ENCODE measurements at places on chromosomes 3 and 15.
A peak's percentile ranks its signal among the peaks of the same experiment; 100 is the strongest.

DNA sequence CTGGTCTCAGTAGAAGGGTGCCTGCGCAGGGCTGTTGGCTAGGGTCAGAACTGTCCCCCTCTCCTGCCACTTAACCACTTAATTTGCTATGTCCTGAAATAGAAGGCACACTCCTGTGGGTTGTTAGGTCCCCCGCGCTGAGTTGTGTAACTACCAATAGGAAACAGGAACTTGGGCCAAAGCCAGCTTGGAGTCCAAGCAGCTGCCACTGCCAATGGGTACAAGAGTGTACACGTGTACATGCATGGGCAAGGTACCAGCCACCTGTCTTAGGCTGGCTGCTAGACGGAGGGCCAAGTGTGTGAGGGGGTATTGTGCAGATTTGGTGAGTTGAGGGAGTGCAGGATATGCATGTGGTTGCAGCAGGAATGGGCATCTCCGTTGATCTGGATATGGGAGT is 29.7 kb upstream of the POLG start:
- DNase-seq: peak; percentile 48

DNA sequence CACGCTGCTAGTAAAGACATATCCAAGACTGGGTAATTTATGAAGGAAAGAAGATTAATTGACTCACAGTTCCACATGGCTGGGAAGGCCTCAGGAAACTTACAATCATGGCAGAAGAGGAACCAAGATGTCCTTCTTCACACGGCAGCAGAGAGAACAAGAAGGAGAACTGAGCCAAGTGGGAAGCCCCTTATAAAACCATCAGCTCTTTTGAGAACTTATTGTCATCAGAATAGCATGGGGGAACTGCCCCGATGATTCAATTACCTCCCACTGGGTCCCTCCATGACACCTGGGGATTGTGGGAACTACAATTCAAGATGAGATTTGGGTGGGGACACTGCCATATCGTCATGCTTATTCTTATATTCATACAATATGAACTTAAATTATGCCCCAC is 49.0 kb downstream of the DUT start:
- DNase-seq: no peak

- DNase-seq: no peak
These were observed 239.5 kb downstream of the NAALADL2 start for GRCh38 chr3:175098644-175099043.

DNA sequence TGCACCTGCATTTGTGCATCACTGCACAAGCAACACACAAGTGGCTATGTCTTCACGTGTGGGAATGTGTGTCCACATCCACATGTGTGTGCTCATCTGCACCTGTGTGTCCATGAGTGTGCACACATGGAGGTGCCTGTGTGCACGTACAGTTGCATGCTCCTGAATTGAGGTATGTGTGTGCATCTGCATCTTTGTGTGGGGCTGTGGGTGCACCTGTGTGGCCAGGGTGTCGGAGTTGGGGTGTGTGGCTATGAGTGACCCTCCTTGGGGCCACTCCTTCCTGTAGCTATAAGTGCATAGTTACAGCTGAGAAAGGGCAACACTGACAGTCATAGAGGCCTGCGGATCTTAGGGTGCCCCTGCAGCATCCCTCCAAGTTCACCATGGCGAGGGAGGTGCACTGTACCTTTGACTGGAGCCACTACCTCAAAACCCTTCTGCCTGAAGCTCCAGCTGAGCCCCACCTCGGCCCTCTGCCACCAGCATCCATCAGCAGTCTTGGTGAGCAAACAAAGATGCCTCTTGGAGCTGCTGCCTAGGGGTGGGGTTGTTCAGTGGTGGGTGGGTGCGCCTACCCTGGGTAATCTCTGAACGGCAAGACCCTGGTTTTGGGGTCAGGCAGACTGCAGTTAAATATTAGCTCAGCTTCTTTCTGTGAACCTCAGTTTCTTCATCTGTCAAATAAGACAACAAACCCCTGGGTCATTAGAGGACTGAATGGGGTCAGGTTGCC is 5.2 kb upstream of the HHATL start:
- no peak for DNase-seq

GRCh38 chr3:39917065-39917773 is 107.8 kb downstream of the MYRIP start:
- DNase-seq: no peak

GRCh38 chr3:29152379-29152778 is 128.5 kb upstream of the RBMS3 start:
- no peak for DNase-seq

DNA sequence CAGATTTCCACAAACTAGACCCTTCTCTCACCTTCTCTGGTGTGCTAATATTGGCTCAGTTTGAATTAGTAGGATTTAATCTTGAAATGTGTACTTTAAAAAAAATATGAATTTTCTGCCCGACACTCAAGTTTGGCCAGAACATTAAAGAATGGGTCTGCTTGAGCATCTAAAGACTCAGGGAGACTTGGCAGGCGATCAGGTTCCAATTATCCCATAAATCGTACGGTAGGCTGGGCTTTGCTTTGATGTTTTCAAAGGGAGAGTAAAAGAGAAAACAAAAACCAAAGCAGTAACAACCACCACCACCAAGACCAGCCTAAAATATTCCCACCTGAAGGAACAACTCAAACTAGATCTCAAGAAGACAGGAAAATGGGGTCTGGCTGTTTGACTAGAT is 230.8 kb downstream of the EBLN2 start:
- DNase-seq: no peak

DNA sequence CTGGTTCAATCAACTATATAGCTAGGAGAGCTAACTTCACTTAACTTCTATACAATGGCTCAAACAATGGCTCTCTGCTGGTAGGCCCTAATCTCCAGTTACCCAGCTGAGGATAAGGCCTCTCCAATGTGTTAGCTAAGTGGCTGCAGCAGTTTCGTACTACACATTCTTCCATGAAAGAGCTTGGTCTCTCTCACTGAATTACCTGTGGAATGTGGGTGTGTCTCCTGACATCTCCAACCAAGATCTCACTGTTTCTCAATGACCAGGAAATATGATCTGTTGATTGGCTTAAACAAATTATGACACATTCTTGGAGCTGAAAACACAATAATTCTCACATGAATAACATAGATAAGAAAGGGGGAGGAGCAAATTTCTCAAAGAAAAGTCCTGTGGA is 169.8 kb upstream of the ROBO1 start:
- no peak for DNase-seq

DNA sequence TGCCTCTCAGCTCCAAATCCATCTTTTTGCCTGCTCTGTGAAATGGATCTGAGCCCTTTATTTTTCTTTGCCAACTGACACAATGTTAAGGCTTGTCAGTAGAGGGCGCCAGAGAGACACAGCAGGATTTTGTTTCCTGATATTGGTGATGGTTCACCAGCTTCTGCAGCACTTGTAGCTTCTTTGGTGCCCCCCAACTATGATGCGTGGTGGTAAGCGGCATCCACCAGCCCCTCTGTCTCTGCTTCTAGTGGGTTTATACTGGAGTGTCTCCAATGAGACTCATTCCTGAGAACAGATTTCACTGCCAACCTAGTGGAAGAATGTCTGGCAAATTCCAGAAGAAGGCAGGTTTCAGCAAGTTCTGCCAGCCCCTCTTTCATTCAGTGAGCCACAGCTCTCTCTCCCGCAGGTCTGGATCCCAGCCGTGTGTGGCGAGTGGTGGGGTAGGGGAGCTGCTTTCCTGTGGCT is 471.9 kb upstream of the FRG2C start:
- DNase-seq: peak; percentile 65

DNA sequence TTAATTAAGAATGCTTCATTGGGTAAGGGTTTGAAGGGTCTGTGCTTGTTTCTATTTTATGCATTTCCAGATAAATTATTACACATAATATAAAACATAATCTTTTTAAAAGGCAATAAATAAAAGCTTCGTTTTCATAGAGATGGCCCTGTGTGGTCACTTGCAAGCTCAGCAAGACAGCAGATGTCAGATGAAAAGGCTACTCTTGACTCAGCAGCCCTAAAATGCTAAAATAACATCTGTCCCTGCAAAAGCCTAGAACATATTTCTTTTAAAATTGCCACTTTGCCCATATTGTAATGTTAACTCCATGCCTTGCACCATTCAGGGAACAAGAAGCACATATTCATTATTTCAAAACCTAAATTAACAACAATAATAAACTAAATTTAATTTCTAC is 349.4 kb downstream of the CNTN3 start:
- DNase-seq: no peak

- DNase-seq: no peak
These were observed 689.0 kb downstream of the NTRK3 start for GRCh38 chr15:87567406-87568030.

- no peak for DNase-seq
These were observed 42.3 kb upstream of the IQSEC1 start for GRCh38 chr3:13115576-13115910.

DNA sequence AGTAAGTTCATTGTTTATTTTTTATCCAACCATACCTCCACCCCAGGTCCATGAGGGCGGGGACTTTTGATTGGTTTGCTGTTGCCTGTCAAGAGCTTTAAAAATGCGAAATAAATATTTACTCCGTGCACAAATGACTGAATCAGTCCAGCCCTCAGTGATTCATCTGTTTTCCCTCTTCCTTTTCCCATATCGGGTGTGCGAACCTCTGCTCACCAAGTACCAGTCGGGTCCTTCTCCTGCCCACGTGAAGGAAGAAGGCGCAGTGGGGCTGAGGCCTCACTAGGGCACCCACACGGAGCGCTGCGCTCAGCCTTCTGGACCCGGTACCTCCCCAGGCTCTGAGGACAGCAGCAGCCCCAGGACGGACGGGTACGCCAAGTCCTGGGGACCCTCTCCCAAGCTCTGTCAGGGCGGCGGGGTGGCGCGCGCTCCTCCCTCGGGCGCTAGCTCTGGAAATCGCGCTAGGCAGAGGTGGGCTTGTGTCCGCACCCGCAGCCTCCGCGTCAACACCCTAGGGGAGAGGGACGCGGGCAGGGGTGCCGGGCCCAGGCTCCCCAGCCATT is 70.5 kb upstream of the EPHB3 start:
- no peak for DNase-seq

GRCh38 chr3:169228522-169228921 is 435.0 kb downstream of the MECOM start:
- no peak for DNase-seq

GRCh38 chr15:34655326-34655725 is 71.9 kb upstream of the GOLGA8B start:
- DNase-seq: no peak

DNA sequence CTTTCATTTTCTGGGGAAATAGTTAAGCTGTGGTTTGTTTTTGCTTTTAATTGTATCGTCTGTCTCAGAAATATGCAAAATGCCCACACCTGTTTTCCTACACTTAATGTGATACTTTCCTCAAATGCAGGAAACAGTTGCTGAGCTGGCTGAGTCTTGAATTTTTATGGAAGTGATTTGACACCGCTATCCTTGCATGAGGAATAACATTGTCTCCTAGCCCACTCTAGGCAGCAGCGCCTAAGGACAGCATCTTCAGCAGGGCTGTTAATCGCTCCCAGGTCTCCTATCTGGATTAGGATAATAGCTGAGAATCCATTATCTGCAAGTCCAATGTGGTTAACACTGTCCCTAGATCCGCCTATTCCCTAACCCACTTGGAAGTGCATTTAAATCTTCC is 132.6 kb upstream of the NR2E3 start:
- no peak for DNase-seq
